ENCODE measurements at places on chromosomes 1 and 21. TPM values are rescaled to one million over a fixed set of nuclear protein-coding genes. Genes with fewer than 3 reads are reported as not detected.

PER3 gene
- total RNA-seq: 3.1 TPM

RBP7 gene
- total RNA-seq: not detected

MEX3A gene
- 4.5 TPM for total RNA-seq

SERTAD4 gene
- total RNA-seq: 8.3 TPM

SHISAL2A gene
- total RNA-seq: not detected

TRABD2B gene
- 0.06 TPM for total RNA-seq

MIXL1 gene
- total RNA-seq: not detected

RXRG gene
- not detected for total RNA-seq

FCRL1 gene
- not detected for total RNA-seq

F3 gene
- 43.3 TPM for total RNA-seq

DNA sequence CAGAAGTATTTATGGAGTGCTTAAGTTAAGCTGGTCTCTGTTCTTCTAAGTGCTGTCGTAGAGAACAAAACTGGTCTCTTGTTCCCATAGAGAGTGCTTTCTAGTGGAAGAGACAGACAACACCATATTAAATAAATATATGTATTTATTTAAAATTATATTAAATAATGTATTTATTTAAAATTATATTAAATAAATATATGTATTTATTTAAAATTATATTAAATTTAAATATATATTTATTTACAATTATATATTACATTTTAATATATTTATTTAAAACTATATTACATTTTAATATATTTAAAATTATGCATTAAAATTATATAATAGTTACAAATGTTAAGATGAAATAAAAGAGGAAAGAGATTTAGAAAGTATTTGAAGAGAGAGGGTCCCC, 175.5 kb upstream of the OLFM3 start:
- DNase-seq: no peak

DNA sequence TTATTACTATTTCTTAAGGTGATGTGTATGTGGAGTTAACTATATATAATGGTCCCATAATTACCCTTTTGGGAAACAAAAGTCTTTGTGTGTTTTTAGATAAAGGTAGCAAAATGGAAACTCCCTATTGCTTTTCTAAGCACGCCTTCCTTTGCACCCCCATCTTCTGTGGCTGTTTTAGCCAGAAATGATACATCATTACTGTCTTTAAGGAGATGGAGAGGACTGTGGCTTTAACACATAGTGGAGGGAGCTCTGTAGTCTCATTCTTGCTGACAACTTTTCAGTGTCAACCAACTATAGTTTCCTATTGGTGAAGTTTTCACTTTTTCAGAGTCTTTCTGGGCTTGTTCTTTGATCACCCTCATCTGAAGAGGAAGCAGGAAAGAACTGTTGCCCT, 1.0 kb downstream of the APOBEC4 start:
- DNase-seq: no peak

- no peak for DNase-seq
Observed at GRCh38 chr1:151406176-151406575, 6.8 kb downstream of the PSMB4 start.

- no peak for DNase-seq
Observed at GRCh38 chr1:51070640-51071039, 31.4 kb upstream of the C1orf185 start.

GRCh38 chr21:36134803-36135390, at the start of gene CBR3:
TSS of gene CBR3 (plus strand) at chr21:36135079. CDS start at chr21:36135193, 114 bp downstream.
- peak; percentile 48 for DNase-seq

- DNase-seq: peak; percentile 53
Observed at GRCh38 chr1:5611851-5612250, 380.4 kb downstream of the NPHP4 start.

DNA sequence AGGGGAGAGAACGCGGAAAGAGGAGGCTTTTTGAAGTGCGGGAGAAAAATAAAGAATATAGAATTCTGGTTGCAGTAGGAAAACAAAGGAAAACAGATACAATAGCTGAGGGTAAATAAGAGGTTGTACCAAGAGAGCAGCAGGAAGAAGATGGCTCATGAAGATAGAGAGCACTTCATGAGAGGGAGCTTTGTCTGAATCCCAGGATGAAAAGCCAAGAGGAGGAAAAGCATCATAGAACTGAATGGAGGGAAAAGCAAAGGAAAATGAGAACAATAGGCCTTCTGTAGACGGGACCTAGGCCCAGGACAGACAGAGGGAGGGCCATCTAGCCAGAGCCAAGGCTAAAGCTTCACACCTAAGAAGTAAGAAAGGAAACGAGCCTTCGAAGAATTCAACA, 49.5 kb downstream of the ATP6V1G3 start:
- DNase-seq: no peak

DNA sequence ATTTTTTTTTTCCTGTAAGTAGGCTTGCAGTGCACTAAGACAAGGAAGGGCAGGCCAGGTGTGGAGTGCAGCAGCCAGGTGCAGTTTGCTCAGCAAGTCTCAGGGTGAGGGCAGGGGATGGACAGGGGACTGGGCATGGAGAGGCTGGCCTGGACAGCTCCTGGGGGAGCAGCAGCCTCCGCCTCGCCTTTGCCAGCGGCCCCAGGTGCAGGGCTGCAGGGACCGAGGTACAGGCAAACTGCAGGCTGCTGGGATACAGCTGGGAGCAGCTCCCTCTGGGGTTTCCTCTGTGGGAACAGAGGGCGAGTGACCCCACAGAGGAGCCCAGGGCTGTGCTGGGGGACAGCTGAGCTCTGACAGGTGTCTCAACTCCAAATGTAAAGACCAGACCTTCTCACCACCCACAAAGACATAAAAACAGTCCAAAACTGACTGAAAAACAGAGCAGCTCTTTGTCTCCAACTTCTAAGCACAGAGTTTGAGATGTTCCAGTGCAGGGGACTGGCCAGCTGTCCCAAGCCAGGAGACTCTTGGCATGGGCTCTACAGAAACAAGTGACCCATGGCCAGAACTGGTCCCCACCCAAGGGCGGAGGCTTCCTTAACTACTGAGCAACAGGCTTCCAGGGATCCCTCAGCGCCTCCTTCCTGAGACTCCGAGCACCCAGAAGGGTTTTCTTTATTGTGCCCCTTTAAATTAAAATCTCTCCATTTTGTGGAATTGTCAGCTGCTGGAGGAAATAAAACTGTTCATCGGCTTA, 27.7 kb upstream of the AJAP1 start:
- DNase-seq: no peak

- DNase-seq: no peak
Observed at GRCh38 chr1:234475167-234475793, 3.7 kb downstream of the TARBP1 start.

GRCh38 chr1:172630056-172630818, 28.7 kb upstream of the FASLG start:
- DNase-seq: no peak

DNA sequence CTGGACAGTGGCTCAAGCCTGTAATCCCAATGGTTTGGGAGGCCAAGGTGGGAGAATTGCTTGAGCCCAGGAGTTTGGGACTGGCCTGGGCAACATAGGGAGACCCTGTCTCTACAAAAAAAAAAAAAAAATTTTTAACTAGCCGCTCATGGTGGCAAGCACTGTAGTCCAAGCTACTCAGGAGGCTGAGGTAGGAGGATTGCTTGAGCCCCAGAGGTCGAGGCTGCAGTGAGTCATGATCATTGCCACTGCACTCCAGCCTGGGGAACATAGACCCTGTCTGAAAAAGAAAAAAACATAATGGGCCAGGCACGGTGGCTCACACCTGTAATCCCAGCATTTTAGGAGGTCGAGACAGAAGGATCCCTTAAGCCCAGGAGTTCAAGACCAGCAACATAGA, 5.3 kb downstream of the SPATC1L start:
- no peak for DNase-seq

DNA sequence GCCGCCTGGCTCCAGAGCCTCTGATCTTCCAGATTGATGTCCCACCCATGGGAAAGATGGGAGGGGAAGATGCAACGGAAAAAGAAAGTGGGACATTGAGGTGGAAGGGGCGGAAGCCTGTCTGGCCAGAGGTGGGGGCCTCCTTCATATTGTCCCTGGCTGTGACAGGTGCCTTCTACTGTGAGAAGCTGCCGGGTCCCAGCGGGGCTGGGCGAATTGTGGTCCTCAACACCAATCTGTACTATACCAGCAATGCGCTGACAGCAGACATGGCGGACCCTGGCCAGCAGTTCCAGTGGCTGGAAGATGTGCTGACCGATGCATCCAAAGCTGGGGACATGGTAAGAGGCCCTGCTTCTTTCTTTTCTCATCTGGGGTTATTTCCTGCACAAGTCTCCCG, 5.6 kb upstream of the XKR8 start:
- DNase-seq: no peak

DNA sequence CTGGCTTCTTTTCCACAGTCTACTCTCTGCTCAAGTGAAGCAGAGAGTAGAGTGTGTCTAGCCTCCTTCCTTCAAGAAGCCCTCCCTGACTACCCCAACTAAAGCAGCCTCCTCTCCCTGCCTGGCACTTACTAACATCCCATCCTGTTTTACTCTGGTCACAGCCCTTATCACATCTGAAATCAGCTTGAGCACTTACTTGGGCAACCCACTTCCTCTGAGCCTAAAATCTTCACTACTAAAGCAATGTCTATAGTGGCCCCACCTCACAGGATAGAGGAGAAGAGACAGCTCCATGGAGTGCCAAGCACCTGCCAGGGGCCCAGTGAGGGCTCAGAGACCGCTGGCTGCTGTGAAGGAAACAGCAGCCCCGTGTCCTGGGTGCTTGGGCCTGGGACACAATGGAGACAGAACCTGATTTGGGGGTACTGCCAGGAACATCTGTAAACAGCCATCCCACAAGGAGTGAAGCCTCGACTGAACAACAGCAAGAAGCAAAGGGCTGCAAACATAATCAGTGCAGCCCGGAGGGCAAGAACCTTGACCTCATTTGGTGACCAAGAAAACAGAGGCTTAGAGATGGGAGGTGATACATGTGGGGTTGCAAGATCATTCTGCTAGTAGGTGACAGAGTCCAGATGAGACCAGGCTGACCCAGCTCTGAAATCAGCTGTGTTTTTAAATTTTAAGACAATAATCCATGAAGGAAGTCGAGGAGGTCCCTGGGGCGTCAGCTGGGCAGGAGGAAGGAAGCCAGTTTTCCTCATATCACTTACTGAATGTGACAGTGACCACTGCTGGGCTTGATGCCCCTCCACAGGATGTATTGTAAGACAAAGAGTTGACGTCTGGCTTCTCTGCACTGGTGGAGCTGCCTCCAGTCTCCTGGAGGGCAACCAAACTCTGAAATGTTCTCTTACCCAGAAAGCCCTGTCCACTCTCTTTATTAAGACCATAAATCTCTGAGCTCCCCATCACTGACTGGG, 710.6 kb downstream of the MATN1 start:
- no peak for DNase-seq

DNA sequence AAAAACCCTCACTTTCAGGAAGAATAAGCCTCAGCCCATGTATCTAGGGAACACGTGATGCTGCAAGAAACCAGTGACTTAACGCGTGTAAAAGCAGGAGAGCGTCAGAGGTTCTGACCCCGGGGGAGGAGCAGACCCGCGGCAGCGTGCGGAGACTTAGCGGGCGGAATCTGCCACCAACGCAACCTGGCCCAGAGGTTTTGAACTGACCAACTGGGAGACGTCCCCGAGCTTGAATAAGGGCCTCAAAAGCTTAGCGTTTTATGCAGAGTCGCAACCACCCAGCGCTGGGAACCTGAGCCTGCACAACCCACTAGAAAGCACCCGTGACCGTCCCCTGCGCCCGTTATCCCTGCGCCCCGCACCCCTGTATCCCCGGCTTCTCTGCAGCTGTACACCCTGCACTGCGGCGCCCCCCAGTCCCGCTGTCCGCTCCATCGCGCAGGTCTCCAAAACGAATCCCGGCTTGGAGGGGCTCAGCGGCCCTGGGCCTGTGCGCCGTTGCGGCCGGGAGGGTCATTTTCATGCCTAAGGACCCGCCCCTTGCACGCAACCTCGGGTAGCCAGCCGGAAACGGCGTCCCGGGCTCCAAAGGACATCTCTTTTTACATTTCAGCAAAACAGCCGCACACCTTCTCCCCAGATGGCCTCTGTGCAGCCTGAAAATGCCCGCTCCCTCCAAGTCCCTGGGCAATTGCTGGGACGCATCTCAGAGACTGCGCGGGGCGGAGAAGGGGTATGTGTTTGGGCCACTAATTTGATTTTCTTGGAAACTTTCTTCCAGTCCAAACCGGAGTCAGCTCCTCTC, 29.4 kb upstream of the TRIM17 start:
- no peak for DNase-seq

DNA sequence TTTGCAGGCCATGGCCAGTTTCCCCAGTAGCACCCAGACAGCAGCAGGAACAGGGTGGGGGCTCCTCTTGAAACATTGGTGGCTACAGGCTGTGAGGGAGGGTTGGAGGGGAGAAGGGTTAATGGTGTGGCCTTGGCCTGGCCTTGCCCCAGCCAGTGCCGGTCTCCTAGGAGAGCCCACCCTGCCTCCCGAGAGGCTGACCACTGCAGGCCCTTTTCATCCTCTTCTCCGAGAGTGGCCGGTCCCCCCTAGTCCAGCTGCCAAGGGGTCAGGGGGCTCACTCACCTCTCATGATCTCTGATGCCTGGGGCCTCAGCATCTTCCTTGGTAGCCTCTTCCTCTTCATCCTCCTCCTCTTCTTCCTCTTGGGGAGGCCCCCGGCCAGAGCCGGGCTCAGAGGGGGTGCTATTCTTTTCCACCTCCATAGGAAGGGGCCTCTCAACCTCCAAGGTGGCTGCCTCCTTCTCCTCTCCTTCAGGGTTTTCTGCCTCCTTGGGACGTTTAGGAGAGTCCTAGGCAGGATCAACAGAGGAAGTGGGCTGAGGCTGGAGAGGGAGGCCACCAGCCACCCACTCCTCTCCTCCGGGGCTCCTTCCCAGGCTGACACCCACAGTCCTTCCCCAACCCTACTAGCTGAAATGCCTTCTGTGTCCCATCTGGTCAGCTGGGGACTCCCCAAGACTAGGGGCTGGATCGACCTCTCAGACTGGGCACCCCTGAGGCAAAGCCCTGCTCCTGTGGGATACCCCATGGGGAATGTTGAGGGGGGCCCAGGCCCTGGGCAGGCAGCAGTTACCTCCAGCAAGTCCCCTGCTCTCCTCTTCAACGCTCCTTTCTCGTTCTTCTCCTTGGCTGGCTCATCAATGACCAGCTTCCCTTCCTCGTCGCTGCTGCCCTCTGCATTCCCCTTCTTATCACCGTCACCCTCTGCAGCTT, 2.7 kb upstream of the MRPL24 start:
- peak; percentile 2 for DNase-seq

DNA sequence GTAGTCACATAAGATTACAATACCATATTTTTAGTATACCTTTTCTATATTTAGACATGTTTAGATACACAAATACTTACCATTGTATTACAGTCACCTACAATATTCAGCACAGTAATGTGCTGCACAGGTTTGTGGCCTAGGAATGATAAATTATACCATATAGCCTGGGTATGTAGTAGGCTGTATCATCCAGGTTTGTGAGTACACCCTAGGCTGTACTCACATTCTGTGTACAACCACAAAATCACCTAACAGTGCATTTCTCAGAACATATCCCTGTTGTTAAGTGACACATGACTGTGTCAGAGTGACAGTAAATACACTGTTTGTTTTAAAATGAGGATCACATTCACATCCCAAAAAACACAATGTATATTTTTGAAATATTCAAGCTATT, 11.2 kb downstream of the KRTAP21-3 start:
- DNase-seq: no peak
